ENCODE measurements at places on chromosomes 7 and 10. TPM values are rescaled to one million over a fixed set of nuclear protein-coding genes. Genes with fewer than 3 reads are reported as not detected.

PNLIPRP2 gene
- total RNA-seq: not detected

CRYGN gene
- total RNA-seq: 0.41 TPM

KLF14 gene
- 2.2 TPM for total RNA-seq

SPDYE2 gene
- total RNA-seq: not detected

CXCL12 gene
- 193 TPM for total RNA-seq

UBTD1 gene
- 12.7 TPM for total RNA-seq

SLIT1 gene
- total RNA-seq: 0.14 TPM

SLC39A12 gene
- not detected for total RNA-seq

ADIRF gene
- total RNA-seq: 3.3 TPM

C10orf71 gene
- total RNA-seq: not detected

SPRN gene
- 0.28 TPM for total RNA-seq

GRID1 gene
- total RNA-seq: 3.3 TPM

PLPP4 gene
- not detected for total RNA-seq

ADARB2 gene
- 0.19 TPM for total RNA-seq

FANK1 gene
- total RNA-seq: 5.3 TPM

ZNF239 gene
- 2.8 TPM for total RNA-seq

GDI2 gene
- 200 TPM for total RNA-seq

GIMAP8 gene
- total RNA-seq: 8.2 TPM

OR2A12 gene
- not detected for total RNA-seq

GAD2 gene
- total RNA-seq: not detected

PGAM2 gene
- 8.9 TPM for total RNA-seq
